ENCODE measurements at places on chromosomes 1 and 21.

GRCh38 chr21:45199201-45199600 is 88.5 kb downstream of the POFUT2 start:
- DNase-seq = no peak

- DNase-seq = no peak
These were observed 3.8 kb upstream of the NPHP4 start for GRCh38 chr1:5995871-5996630.

DNA sequence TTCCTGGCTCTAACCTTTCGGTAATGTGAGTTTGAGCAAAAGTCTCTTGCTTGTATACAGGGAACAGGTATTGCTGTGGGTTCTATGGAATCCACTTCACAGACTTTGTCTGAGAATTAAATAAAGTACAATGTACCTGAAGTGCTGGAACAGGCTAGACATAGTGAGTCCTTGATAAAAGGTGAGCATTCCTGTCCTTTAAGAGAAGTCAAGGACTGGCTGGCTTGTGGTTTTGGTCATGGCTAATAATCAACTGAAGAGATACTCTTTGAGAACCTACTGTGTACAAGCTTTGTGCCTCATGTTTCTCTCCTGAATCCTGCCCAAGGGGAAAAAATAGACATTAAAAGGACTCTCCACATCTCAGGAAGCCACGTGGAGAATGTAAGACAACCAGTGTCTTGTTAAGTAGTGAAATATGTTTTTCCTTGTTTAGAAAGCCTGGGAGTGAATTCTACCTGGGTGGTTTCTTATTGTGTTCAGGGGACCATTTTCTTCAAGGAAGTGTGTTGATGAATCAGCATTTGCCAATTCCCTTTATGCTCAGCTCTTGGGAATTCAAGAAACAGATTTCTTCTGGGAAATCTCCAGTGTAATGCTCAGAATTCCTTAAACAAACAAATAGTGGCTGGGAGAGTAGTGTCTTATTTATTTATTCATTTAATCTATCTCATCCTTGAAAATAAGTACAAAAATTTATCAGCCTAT is 55.2 kb upstream of the PLD5 start:
- DNase-seq = no peak

DNA sequence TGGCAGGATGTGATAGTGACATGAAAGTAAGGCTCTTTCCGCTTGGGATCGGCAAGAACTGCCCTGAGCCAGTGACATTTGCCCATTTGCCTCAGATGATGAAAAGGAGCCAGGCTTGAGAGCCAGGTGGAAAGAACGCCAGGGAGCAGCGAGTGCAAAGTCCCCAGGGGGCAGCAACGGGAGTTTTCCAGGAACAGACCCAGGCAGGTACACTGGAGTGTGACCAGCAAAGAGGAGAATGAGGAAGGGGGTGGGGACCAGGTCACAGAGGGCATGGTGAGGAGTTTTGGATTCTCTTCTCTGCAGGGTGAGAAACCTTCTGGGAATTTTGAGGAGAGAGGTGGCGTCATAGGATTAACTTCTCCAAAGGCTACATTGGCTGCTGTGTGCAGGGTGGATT is 10.8 kb upstream of the ETS2 start:
- DNase-seq = no peak

GRCh38 chr1:194309269-194309668 is 1122.9 kb upstream of the B3GALT2 start:
- no peak for DNase-seq

- DNase-seq = no peak
These were observed 77.7 kb upstream of the ADAM30 start for GRCh38 chr1:119974013-119974412.

DNA sequence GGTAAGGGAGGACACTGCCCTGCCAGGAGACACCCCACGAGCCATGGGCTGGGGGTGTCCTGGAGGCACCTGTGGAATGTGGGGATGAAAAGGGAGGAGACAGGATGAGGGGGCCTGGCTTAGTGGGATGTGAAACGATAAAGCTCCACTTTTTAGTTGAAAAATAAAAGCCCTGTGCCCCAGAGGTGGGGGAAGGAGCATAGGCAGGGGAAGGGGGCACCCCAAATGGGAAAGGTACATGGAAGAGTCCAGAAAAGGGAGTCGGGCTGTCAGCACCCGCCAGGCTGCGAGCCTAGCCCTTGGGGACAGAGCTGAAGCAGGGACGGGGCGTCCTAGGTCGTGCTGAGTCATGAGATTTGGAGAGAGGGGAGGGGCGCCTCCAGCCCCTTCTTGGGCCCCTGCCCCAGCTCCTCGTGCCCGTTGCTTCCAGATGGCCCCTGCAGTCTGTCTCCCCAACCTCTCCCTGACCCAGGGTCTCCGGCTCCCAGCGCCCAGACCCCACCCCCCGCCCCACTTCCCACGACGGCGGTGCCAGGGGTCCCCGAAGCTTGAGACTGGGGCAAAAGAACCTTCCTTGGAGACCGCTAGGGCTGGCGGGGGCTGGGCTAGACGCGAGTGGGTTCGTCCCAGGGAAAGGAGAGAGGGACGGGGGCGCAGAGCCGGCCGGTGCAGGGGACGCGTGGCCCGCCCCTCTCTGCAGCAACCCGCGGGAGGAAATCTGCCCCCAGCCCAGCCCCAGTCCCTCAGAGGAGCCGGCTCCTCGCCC is 795 bp downstream of the SYT2 start:
- DNase-seq = no peak

DNA sequence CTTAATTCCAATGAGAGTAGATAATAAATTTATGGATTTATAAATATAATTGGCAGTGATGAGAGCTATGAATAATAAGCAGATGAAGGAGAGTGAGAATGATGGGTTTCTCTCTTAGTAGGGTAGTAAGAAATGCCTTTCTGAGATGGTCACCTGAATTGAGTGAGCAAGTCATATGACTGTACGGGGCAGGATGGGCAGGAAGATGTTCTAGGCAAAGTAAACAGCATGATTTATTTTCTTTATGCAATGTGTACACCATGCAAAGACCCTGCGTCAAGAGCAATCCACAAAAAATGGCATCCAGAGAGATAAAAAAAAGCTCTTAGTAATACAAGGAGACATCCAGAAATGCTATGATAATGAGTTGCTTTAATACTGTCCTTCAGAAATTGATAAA is 409.9 kb downstream of the HLX start:
- no peak for DNase-seq

GRCh38 chr1:221740369-221740992 is 1.4 kb downstream of the DUSP10 start:
- DNase-seq = peak; percentile 19

- DNase-seq = no peak
These were observed 14.3 kb downstream of the PROK1 start for GRCh38 chr1:110465038-110465813.

- no peak for DNase-seq
These were observed 2.5 kb upstream of the POGK start for GRCh38 chr1:166836733-166837132.

DNA sequence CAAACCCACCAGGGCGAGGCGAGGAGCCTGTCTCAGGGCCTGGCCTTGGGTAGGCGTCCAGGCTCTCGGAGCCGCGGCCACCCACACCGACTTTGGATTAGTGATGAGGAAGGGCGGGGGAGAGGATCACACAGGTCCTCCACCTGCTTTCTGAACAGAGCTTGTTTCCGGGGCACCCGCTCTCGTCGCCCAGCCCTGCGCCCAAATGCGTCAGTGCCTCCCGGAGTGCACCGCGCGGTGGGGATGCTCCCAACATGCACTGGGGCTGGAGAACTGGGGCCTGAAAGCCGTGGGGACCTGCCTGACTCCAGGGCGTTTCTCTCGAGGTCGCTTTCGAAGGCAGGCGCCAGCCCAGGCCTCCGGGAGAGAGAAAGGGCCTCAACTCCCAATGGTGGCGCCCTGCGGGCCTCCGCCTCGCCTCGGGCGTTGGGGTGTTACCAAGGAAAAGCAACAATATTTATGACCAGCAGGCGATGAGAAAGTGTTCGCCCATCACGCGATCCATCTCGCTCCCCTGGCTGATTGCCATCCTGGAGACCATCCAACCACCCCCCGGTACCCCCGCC is 8.9 kb upstream of the LHX8 start:
- no peak for DNase-seq

- peak; percentile 22 for DNase-seq
These were observed 47.1 kb downstream of the LEPR start for GRCh38 chr1:65467536-65467935.
